ENCODE measurements at places on chromosomes 5 and 9. TPM values are rescaled to one million over a fixed set of nuclear protein-coding genes. Genes with fewer than 3 reads are reported as not detected.

Gene PCDHGA9
- total RNA-seq: 2.2 TPM

Gene SH3RF2
- 2.4 TPM for total RNA-seq

Gene STC2
- 25.3 TPM for total RNA-seq

Gene ENHO
- 21.3 TPM for total RNA-seq

Gene ROPN1L
- total RNA-seq: not detected

Gene LCN15
- total RNA-seq: not detected

Gene WWC1
- 6.3 TPM for total RNA-seq

Gene GARNL3
- 32.0 TPM for total RNA-seq

Gene SLC1A3
- 8.5 TPM for total RNA-seq

Gene ACOT12
- total RNA-seq: not detected

Gene TTC23L
- 0.96 TPM for total RNA-seq

Gene PPP2R2B
- 22.5 TPM for total RNA-seq

Gene MYMK
- not detected for total RNA-seq

Gene SLC6A19
- not detected for total RNA-seq

Gene ALDH7A1
- 128 TPM for total RNA-seq

Gene PCDHGA6
- 0.77 TPM for total RNA-seq

Gene PCDHB4
- total RNA-seq: 1.9 TPM

Gene CBY3
- not detected for total RNA-seq

Gene HTR1A
- not detected for total RNA-seq

Gene PSD2
- total RNA-seq: 0.53 TPM

Gene NPDC1
- 31.3 TPM for total RNA-seq

Gene PCA3
- total RNA-seq: 0.30 TPM

Gene HACD4
- total RNA-seq: 1.2 TPM

Gene SARDH
- 9.2 TPM for total RNA-seq

Gene CD180
- not detected for total RNA-seq

Gene BTNL8
- total RNA-seq: 0.22 TPM

All from neural progenitor cell (in vitro differentiated cells).